Stimulated activated memory B cell treated with anti-CD40 and anti-IgM and Interleukin-4, amounts not matched to agents 10 μg/mL and 1 μg/mL and 100 μg/mL, for 72 hours (primary cell): ENCODE measurements at places on chromosomes 2 and 18.

DNA sequence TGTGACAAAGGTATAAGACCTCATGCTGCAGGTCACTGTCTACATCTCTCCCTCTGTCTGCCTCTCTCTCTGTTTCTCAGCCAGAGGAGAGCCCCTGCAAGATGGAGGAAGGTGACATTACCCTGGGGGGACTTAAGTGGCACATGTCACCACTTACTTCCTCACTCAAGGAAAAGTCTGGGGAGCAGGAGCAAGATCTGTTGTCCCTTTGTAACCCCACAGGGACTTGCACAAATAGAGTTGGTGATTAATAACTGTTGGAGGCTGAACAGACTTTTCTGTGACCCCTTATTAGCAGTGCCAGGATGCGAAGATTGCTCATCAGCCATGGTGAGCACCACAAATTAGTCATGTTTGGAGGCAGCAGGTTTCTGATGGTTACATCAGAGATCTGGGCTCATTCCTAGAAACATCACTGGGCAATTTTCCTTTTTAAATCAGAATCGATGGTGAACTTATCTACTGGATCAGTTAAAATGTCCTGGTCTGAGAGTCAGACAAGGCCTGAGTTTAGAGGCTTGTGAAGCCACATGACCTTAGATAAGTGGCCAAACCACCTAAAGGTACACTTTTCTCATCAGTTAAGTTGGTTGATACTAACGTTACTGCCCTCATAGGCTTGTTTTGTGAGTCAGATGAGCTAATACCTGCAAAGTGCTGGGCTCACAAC lies 81.2 kb upstream of the LTBP1 start:
- peak; percentile 48 for ATAC-seq

GRCh38 chr18:59961070-59961469 lies 61.3 kb downstream of the PMAIP1 start:
- peak; percentile 95 for ATAC-seq

GRCh38 chr2:232438091-232438490 lies 17.9 kb upstream of the ALPI start:
- ATAC-seq: no peak

DNA sequence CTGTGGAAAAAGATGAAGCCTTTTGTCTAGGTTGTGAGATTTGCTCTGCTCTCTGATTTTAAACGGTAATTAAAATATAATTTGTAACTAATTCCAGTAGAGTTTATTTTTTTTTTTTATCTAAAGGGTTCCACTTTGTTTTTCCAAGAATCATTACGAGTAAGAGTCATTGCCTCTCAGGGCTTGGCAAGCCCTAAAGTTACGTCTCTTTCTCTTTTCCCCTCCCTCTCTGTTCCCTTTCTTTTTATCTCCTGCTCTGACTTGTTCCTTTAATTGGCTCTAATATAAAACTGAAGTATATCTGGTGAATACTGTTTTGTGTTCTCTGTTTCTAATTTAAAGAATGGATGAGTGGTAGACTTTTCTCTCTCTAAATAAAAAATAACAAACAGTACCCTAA lies 75.8 kb downstream of the CALCRL start:
- ATAC-seq: no peak

DNA sequence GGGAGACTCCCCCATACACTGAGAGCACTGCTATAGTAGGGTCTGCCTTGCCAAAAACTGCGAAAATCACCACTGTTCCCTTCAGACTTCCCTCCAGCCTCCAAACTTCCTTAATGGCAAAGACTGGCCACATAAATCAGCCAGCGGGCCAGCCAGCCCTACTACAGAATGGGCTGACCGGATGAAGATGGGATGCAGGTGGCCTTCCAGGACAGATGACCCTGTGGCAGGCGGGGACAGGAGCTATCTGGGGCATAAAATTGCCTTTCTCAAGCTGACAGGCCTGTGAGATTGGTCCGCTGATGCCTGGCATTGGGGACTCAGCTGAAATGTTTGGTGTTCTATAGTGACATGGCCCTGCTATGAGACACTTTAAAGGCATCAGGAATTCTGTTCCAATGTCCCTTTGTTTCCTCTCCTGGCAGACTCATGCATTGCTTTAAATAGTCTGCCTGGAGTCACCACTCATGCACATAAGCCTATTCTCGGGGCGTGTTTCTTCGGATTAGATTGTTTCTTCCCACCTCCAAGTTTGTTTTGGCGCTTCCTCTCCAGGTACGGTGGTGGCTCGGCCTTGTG lies 135.9 kb downstream of the ALPK2 start:
- ATAC-seq: no peak
